ENCODE measurements at places on chromosomes 3 and 15. TPM values are rescaled to one million over a fixed set of nuclear protein-coding genes. Genes with fewer than 3 reads are reported as not detected.

The CCDC50 gene
- 143 TPM for total RNA-seq

The ITGB5 gene
- 114 TPM for total RNA-seq

The TPRG1 gene
- 2.9 TPM for total RNA-seq

The GCSAM gene
- not detected for total RNA-seq

The LRRC49 gene
- total RNA-seq = 5.6 TPM

The FOXB1 gene
- total RNA-seq = not detected

The VGLL3 gene
- total RNA-seq = 26.2 TPM

The SMAD6 gene
- total RNA-seq = 18.9 TPM

GRCh38 chr3:48594417-48595049 is 596 bp downstream of the COL7A1 start:
- no peak for DNase-seq
- H3K4me1 ChIP-seq = peaks cover 45% of the 10 kb centered on the region
- H3K27me3 ChIP-seq = peaks cover 38% of the 10 kb centered on the region

DNA sequence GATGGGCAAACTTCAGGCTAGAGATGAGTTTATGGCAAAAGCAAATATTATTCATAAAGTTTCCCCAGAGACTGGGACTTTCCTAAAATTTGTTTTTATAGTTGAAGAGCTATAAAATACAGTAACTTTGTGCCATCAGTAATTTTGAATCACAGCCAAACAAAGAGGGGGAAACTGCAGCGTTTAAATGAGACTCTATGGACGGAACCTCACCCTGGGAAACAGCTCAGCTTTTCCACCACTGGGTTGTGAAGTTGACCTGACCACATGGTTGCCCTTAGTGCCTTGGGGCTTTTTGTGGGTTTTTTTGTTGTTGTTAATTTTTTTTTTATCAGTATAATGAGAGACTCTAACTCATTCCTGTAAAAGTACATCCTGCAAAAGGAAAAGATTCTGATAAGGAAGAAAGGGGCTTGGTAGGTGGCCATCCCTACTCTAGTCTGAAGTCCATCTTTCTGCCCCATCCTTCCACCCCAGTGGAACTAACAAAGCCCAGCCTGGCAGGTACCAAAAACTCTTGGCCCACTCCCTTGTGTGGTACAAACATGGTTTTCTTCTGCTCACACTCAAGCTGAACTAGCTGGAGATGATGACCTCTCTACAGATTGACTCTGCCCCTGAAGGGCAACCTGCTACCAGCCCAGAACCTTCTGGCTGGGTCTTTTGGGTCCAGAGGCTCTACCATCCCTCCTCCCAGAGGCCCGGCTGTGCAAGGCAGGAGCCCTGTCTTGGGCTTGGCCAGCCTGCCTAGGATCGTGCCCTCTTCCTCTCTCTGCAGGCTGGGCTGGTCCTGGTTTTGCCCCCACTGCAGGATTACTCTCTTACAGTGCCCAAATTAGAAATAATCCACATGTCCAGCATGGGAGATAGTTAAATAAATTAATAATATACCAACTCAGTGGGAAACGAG is 41.2 kb downstream of the RLBP1 start:
- no peak overlapping the region for H3K27ac ChIP-seq
- H3K4me3 ChIP-seq = no peak overlapping the region
- H3K4me1 ChIP-seq = peaks cover 27% of the 10 kb centered on the region
- no peaks in the 10 kb centered on the region for H3K27me3 ChIP-seq

- no peak overlapping the region for H3K27ac ChIP-seq
- no peaks in the 10 kb centered on the region for H3K27me3 ChIP-seq
- H3K36me3 ChIP-seq = no peaks in the 10 kb centered on the region
- DNase-seq = no peak
- H3K4me3 ChIP-seq = no peak overlapping the region
Measured at GRCh38 chr15:31082771-31083369, 18.7 kb downstream of the TRPM1 start.

GRCh38 chr15:85622221-85622831 is 172.4 kb downstream of the KLHL25 start:
- H3K4me3 ChIP-seq = peak overlapping the region; percentile 61
- H3K27ac ChIP-seq = peak overlapping the region; percentile 89
- DNase-seq = no peak
- H3K4me1 ChIP-seq = peaks cover 96% of the 10 kb centered on the region

DNA sequence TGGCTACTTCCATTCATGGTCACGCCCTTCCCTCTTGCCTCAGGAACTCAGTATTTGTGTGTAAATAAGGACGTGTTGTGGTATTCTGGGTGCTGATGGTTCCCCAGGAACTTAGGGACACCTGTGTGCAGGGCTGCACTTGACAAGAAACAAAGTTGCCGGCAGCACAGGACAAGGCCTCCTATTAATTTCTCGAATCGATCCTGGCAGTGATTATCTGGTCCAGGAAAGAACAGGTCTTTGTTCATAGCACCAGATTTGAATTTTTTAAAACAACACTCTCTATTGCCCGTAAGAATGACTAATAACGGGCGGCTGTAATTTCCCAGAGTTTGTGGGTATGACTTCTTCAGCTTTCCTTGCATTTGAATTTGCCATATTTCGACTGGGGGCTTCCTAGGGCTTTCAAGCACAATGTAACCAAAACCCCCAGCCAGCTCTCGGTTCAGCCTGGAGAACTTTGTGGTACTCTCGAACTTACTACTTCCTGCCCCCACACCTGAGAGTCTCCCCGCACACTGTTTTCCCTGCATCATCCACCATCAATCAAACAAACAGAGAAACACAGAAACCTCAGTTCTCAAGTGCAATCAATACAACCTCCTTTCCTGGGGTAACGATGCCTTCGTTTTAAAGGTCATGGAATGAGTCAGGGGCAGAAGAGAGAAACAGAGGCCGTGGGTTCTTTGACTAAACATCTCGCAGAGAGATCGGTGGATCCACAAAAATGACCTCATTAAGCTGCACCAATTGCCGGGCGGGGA is 241.7 kb upstream of the ICE2 start:
- no peaks in the 10 kb centered on the region for H3K27me3 ChIP-seq
- H3K4me1 ChIP-seq = peaks cover 5% of the 10 kb centered on the region
- H3K27ac ChIP-seq = no peak overlapping the region
- H3K4me3 ChIP-seq = no peak overlapping the region
- H3K36me3 ChIP-seq = no peaks in the 10 kb centered on the region

DNA sequence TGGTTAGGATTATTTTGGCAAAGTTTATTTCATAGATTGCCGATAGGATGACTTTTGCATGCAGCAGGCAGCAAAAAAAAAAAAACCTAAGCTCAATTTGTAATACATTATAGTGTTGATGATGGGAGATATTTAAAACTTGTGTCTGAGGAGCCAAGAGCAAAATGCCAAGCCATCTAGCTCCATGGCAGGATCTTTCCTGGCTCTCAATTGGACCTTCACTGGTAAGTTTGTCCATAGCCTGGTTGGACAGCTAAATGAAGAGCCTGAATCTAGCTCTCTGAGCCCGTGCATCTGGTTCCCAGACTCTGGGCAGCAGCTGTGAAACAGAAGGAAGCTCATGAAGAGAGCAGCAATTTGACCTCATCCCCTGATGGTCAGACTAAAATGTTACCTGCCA is 17.5 kb downstream of the STAC start:
- no peaks in the 10 kb centered on the region for H3K36me3 ChIP-seq
- H3K27ac ChIP-seq = no peak overlapping the region
- no peaks in the 10 kb centered on the region for H3K27me3 ChIP-seq
- no peaks in the 10 kb centered on the region for H3K4me1 ChIP-seq

DNA sequence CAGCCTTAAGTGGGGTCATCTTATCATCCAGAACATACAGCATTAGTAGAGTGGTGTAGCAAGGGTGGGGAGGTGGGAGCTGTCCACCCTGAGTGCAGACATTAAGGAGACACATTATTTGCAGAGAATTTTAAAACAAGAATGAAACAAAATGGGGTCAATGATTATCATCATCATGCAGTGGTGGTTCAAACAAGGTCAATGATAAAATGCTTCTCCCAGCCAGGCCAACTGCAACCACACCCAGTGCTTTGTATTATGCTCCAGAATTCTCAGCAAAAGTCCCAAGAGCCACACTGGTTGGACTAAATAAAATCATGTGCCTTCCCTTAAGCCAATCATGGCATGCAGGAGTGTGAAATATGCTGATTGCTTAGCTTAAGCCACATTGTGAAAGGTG is 96.7 kb upstream of the FHIT start:
- no peak for DNase-seq
- no peaks in the 10 kb centered on the region for H3K36me3 ChIP-seq
- H3K4me3 ChIP-seq = no peak overlapping the region
- H3K4me1 ChIP-seq = no peaks in the 10 kb centered on the region

DNA sequence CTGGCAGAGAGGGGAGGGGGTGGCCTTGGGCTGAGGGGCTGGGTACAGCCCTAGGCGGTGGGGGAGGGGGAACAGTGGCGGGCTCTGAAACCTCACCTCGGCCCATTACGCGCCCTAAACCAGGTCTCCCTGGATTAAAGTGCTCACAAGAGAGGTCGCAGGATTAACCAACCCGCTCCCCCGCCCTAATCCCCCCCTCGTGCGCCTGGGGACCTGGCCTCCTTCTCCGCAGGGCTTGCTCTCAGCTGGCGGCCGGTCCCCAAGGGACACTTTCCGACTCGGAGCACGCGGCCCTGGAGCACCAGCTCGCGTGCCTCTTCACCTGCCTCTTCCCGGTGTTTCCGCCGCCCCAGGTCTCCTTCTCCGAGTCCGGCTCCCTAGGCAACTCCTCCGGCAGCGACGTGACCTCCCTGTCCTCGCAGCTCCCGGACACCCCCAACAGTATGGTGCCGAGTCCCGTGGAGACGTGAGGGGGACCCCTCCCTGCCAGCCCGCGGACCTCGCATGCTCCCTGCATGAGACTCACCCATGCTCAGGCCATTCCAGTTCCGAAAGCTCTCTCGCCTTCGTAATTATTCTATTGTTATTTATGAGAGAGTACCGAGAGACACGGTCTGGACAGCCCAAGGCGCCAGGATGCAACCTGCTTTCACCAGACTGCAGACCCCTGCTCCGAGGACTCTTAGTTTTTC is 4.9 kb downstream of the ISL2 start:
- no peak for DNase-seq
- peaks cover 60% of the 10 kb centered on the region for H3K4me1 ChIP-seq
- H3K36me3 ChIP-seq = no peaks in the 10 kb centered on the region
- H3K27ac ChIP-seq = no peak overlapping the region

DNA sequence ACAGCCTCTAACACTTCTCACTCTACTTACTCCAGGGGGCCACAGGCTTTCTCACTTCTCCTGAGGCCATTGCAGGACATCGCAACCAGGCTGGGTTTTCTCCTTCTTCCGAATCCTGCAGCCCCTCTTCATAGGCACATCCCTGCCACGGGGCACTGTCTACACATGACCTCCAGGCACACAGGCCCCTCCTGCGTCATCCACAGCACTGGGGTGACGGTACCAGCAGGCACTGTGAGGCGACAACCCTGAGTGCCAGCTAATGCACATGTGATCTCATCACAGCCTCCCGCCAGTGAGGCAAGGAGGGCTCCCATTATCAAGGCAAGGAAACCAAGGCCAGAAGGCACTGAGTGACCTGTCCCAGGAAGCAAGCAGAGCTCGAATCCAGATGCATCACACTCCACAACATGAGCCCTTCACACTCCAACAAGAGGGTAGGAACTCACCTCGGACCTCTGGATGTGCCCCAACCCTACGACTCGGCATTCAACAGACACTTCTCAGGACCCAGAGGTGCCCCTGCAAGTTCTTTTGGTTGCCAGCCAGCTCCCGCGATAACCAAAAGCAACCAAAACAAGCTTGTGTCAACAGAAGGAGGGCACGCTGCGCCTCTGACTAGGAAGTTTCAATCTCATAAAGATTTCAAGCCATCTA is 16.7 kb downstream of the FAM174B start:
- peak overlapping the region; percentile 83 for H3K27ac ChIP-seq
- H3K27me3 ChIP-seq = no peaks in the 10 kb centered on the region
- peaks cover 61% of the 10 kb centered on the region for H3K4me1 ChIP-seq
- no peaks in the 10 kb centered on the region for H3K36me3 ChIP-seq
- H3K4me3 ChIP-seq = no peak overlapping the region
- DNase-seq = no peak

GRCh38 chr3:134833453-134834163 is 38.5 kb downstream of the EPHB1 start:
- no peaks in the 10 kb centered on the region for H3K27me3 ChIP-seq
- H3K4me1 ChIP-seq = no peaks in the 10 kb centered on the region
- no peak overlapping the region for H3K27ac ChIP-seq
- no peak overlapping the region for H3K4me3 ChIP-seq

DNA sequence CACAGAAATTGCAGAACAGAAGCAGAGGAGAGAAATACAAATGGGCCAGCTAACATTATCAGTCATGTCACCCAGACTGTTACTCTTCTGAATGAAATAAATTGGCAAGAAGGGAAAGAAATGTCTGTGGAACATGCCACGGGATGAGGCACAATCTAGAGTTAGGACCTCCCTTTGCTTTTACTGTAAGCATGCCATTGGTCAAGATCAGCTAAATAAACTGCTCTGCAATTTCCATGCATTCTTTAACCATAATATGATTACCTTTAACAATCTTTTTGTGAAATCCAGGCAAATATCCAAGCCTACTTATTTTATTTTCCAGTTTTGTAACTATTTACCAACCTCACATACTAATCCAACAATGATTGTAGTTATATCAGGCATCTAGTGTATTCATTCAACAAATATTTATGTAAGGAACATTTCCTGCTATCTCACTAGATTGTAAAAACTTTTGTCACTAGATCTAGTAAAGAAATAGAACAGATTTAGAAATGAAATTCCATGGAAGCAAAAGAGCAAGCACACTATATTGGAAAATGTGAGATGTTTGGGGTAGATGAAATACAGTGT is 383.4 kb downstream of the MECOM start:
- H3K27me3 ChIP-seq = no peaks in the 10 kb centered on the region
- H3K4me1 ChIP-seq = peaks cover 13% of the 10 kb centered on the region
- no peaks in the 10 kb centered on the region for H3K36me3 ChIP-seq
- no peak overlapping the region for H3K27ac ChIP-seq
- DNase-seq = no peak

- DNase-seq = no peak
- H3K4me3 ChIP-seq = no peak overlapping the region
- H3K27ac ChIP-seq = peak overlapping the region; percentile 60
Measured at GRCh38 chr3:188345223-188345622, 191.3 kb downstream of the LPP start.

GRCh38 chr15:64443016-64443415 is 17.4 kb upstream of the ZNF609 start:
- DNase-seq = no peak
- H3K27ac ChIP-seq = peak overlapping the region; percentile 54
- no peak overlapping the region for H3K4me3 ChIP-seq
- no peaks in the 10 kb centered on the region for H3K27me3 ChIP-seq
- peaks cover 21% of the 10 kb centered on the region for H3K4me1 ChIP-seq

- no peak overlapping the region for H3K4me3 ChIP-seq
- DNase-seq = no peak
- H3K27me3 ChIP-seq = no peaks in the 10 kb centered on the region
- no peaks in the 10 kb centered on the region for H3K36me3 ChIP-seq
Measured at GRCh38 chr15:74231475-74231874, 4.7 kb upstream of the CCDC33 start.

GRCh38 chr15:58043192-58043903 is 22.2 kb downstream of the ALDH1A2 start:
- no peak for DNase-seq
- no peak overlapping the region for H3K4me3 ChIP-seq
- peaks cover 6% of the 10 kb centered on the region for H3K4me1 ChIP-seq

DNA sequence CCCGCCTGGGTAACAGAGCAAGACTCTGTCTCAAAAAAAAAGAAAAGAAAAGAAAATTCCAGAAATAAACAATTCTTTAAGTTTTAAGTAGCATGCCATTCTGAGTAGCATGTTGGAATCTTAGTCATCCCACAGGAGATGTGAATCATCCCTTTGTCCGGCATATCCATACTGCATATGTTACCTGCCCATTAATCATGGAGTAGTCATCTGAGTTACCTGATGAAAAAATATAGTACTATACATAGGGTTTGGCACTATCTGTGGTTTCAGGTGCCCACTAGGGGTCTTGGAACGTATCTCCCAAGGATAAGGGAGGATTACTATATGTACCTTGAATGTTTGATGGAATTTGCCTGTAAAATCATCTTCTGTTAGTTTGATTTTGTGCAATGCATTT is 6.3 kb upstream of the CCR4 start:
- H3K36me3 ChIP-seq = no peaks in the 10 kb centered on the region
- no peaks in the 10 kb centered on the region for H3K4me1 ChIP-seq
- H3K27ac ChIP-seq = no peak overlapping the region
- H3K4me3 ChIP-seq = no peak overlapping the region
